Left ventricle myocardium superior (tissue), 1 donor: ENCODE measurements at places on chromosomes 6 and 20. TPM values are rescaled to one million over a fixed set of nuclear protein-coding genes. Genes with fewer than 3 reads are reported as not detected.

GRCh38 chr6:35703554-35703953 is 14.8 kb upstream of the FKBP5 start:
- DNase-seq, result no peak

Gene ZSCAN12
- 1.9 TPM for total RNA-seq

DNA sequence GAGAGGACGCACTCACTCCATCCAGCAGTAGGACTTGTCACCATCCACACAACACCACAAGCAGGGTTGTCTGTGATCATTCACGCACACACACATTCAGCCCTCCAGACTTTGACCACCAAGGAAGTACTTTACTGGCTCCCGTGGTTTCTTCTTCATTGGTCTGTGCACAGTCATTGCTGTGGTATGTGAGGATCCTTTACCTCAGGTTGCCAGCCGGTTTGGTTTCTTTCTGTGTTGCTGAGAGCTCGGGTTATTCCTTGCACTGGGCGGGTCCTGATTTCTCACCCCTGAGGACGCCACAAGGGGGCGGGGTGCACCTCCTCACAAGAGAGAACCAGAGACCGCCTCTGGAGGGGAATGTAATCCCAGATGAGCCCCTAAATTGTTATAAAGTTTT is 11.2 kb downstream of the SLC35A1 start:
- DNase-seq, result peak; percentile 37

DNA sequence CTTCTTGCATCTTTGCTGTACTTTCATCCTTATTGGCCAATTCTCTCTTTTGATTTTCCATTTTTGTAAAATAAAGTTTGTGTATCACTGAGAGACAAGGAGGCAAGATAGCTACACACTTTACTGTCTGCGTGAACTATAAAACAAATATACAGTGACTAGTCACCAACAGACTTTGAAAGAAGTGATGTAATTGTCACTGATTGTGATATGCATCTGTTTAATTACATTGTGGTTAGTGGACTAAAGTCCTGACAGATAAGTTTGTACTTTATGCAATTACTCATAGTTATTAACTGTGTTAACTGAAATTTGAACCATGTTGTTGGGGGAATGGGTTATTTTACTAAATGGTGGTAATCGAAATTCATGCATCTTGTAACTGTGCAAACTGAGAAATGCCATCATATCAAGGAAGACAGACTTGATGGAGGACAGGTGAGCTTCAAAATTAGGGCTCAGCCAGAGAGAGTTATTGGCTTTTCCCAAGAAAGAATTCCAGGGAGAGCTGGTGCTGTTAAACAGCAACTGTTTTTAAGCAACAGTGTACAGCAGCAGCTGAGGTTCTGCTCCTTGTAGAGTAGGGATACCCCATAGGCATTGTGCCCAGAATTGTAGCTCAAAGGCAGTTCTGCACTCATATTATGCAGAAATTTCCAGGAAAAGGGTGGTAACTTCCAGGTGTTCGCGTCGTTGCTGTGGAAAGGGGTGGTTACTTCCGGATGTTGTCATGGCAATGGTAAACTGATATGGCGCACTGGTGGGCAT is 62.9 kb downstream of the EFHC1 start:
- no peak for DNase-seq

Gene SPEF1
- not detected for total RNA-seq
